MCF 10A (cell line): ENCODE measurements at places on chromosomes 11 and 22. TPM values are rescaled to one million over a fixed set of nuclear protein-coding genes. Genes with fewer than 3 reads are reported as not detected.

DNA sequence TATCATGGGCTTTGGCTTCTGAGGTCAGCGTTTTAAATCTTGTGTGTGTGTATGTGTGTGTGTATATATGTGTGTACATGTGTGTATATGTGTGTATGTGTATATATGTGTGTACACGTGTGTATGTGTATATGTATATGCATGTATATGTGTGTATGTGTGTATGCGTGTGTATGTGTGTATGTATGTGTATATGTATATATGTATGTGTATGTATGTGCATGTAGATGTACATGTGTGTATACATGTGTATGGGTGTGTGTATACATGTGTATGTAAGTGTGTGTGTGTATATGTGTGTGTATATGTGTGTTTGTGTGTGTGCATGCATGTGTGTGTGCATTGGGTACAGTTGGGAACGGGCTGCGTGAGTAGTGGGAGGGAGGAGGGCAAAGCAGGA, 123.0 kb downstream of the ST3GAL4 start:
- no peak for DNase-seq

DNA sequence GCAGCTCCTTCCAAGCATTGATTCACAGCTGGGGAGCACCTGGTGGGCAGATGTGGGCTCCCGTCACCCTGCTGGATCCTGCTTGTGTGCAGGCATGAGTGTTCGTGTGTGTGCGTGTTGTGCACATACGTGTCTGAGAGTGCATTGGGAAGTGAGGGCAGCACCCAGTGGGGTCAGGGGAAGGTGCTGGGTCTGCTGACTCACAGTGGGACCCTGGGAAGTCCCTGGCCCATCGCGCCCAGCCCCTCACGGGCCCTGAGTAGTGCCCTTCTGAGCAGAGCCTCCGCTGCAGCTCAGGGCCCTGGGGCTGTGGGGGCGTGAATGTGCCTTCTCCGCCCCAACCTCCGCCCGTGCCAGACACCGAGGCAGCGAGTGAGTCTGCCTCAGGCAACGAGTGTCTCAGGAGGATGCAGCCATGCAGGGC, 36.8 kb downstream of the WNT11 start:
- DNase-seq: no peak

DNA sequence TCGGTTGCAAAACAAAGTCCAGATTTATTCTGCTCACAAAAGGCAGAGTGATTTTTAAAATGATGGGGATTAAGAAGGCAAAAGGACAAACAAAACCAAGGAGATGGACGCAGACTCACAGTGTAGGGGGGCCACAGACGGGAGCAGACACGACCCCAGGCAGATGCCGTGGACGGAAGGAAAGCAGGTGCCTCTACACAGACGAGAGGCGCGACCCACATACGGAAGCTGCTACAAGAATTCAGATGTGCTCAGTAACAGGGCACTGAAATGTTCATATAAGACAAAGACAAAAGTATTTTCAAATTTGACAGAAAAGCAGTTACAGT, 148.9 kb downstream of the BRD1 start:
- no peak for DNase-seq

DNA sequence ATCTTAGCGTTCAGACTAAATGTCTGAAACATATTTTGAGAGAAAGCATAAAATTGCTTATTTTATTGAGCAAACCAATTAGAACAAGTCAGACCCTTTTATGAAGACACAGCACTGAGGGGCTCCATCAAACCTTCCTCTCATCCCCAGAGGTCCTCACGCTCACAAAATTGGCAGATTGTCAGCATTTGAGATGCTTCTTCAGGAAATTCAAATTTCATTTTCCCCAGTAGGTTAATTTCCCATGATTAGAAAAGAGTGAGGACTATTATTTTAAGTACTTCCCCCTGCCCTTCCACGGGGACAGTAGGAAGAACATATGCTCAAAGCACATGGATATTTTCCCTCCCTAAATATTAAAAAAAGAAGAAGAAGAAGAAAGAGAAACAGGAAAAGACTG, 851.8 kb downstream of the BRD1 start:
- DNase-seq: no peak

DNA sequence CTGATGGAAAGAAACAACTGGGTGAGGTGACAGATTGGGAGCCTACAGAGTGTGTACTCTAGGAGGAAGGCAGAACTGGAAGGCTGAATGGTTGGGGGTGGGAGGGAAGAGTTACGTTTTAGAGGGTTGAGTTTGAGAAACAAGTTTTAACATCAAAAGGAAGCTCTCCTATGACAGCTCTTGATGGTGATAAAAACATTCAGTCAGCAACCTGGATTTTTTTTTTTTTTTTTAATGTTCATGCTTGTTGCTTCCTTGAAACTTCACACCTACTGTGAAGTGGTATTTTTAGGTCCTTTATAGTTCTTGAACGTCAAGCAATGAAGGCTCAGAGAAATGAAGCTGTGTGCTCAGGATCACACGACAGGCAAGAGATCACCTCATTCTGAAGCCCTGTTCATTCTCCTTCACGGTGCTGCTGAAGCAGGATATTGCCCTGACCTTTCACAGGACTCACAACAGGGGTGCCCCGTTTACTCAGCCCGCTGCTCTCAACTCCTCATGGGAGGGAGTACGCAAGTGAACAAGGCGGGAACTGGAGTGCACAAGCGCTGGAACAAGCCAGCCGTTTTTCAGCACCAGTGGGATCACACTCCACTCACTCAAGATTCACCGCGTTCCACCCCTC, 1.6 kb upstream of the TMEM109 start:
- no peak for DNase-seq

The CLDN5 gene
- not detected in 2 replicates for total RNA-seq

DNA sequence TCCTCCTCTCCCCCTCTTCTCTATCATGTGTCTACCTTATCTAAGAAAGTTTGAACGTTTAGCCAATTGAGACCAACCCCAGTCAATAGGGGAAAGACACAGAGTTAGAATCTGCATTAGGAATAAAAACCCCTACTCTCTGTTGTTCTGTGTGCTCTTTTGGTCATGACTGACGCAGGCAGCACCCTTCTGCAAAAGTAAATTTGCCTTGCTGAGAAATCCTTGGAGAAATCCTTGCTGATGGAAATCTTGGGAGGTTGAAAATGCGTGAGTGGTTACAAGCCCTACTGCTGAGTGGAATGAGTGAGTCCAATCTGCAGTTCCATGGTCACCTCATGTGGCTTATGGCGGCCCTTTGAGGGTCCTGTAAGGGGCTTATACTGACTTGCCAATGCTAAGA, 145.2 kb downstream of the AASDHPPT start:
- DNase-seq: no peak

The MICAL2 gene
- total RNA-seq: 151 and 154 TPM in 2 replicates

- no peak for DNase-seq
Observed at GRCh38 chr11:85348945-85349344, 278.2 kb downstream of the DLG2 start.
